Thoracic aorta endothelial cell (primary cell): ENCODE measurements at places on chromosomes 16 and 17. TPM values are rescaled to one million over a fixed set of nuclear protein-coding genes. Genes with fewer than 3 reads are reported as not detected.

The MT3 gene
- total RNA-seq = not detected in 2 replicates

The NPIPA2 gene
- 0.36 and 0.40 TPM in 2 replicates for total RNA-seq

The SLC6A2 gene
- not detected in 2 replicates for total RNA-seq

The MYL11 gene
- not detected in 2 replicates for total RNA-seq

The GNAO1 gene
- total RNA-seq = under 0.01 TPM in 1 of 2 replicates, not detected in the other

The PMP22 gene
- total RNA-seq = 59.7 and 74.5 TPM in 2 replicates

The HBA2 gene
- not detected in 2 replicates for total RNA-seq

The NLK gene
- 50.4 and 50.5 TPM in 2 replicates for total RNA-seq

The OR4D1 gene
- total RNA-seq = not detected in 2 replicates

The CYGB gene
- 0.29 and 0.66 TPM in 2 replicates for total RNA-seq

The ABCC12 gene
- total RNA-seq = not detected in 2 replicates

The NLRC3 gene
- 1.9 and 2.7 TPM in 2 replicates for total RNA-seq

The CD300C gene
- not detected in 2 replicates for total RNA-seq

The CDH8 gene
- total RNA-seq = not detected in 2 replicates

The CSF3 gene
- 0.80 and 8.0 TPM in 2 replicates for total RNA-seq

The SP6 gene
- total RNA-seq = 1.7 and 2.4 TPM in 2 replicates

The C1QTNF8 gene
- total RNA-seq = not detected in 2 replicates

The KRT20 gene
- not detected in 2 replicates for total RNA-seq

The FSCN2 gene
- 0.43 and 0.53 TPM in 2 replicates for total RNA-seq

The GABARAP gene
- 206 and 343 TPM in 2 replicates for total RNA-seq

The PERCC1 gene
- total RNA-seq = not detected in 2 replicates

The LDHD gene
- total RNA-seq = 0.72 and 0.80 TPM in 2 replicates

The CEP295NL gene
- total RNA-seq = 1.9 and 2.6 TPM in 2 replicates

The TNP2 gene
- total RNA-seq = not detected in 2 replicates

The CETP gene
- 0.13 and 0.43 TPM in 2 replicates for total RNA-seq

The THOC6 gene
- total RNA-seq = 19.1 and 27.9 TPM in 2 replicates

The RNF227 gene
- 0.80 and 2.2 TPM in 2 replicates for total RNA-seq

The TMEM98 gene
- total RNA-seq = 47.2 and 122 TPM in 2 replicates

The SHISA6 gene
- not detected in 2 replicates for total RNA-seq

The PRR29 gene
- 0.14 and 0.66 TPM in 2 replicates for total RNA-seq

The PRDM7 gene
- not detected in 2 replicates for total RNA-seq

The NT5C3B gene
- total RNA-seq = 54.5 and 71.5 TPM in 2 replicates

The EVPLL gene
- not detected in 2 replicates for total RNA-seq

The SLFN12 gene
- 47.0 and 61.0 TPM in 2 replicates for total RNA-seq

The KRTAP4-1 gene
- total RNA-seq = not detected in 2 replicates

The SDR42E1 gene
- 0.65 and 0.66 TPM in 2 replicates for total RNA-seq

The MEOX1 gene
- not detected in 2 replicates for total RNA-seq

The WSCD1 gene
- 49.9 and 53.8 TPM in 2 replicates for total RNA-seq

The MEFV gene
- under 0.01 TPM in 1 of 2 replicates, not detected in the other for total RNA-seq

The CSNK1D gene
- total RNA-seq = 62.0 and 76.5 TPM in 2 replicates

The GAA gene
- 28.3 and 33.0 TPM in 2 replicates for total RNA-seq

The SEZ6L2 gene
- 1.2 and 1.4 TPM in 2 replicates for total RNA-seq

The ZG16B gene
- not detected in 2 replicates for total RNA-seq

The SCGB1C2 gene
- not detected in 2 replicates for total RNA-seq

The CTF1 gene
- total RNA-seq = 0.13 and 0.14 TPM in 2 replicates

The KRTAP4-3 gene
- not detected in 2 replicates for total RNA-seq
